Immature natural killer cell (primary cell): ENCODE measurements at places on chromosomes 6 and 20. TPM values are rescaled to one million over a fixed set of nuclear protein-coding genes. Genes with fewer than 3 reads are reported as not detected.

Gene CST3
- 289 TPM for polyA plus RNA-seq

Gene NUS1
- polyA plus RNA-seq, result 16.4 TPM

Gene FILIP1
- not detected for polyA plus RNA-seq

Gene NOL4L
- 17.2 TPM for polyA plus RNA-seq

Gene C6orf141
- polyA plus RNA-seq, result not detected

Gene ARFGEF3
- polyA plus RNA-seq, result not detected

Gene HLA-DQA1
- polyA plus RNA-seq, result 1.8 TPM

Gene GPSM3
- 84.5 TPM for polyA plus RNA-seq

Gene SLC22A3
- 0.11 TPM for polyA plus RNA-seq

Gene E2F1
- 2.5 TPM for polyA plus RNA-seq

Gene DEFB124
- polyA plus RNA-seq, result not detected

Gene MACROD2
- polyA plus RNA-seq, result not detected

Gene OPRL1
- polyA plus RNA-seq, result 1.3 TPM

Gene PRR18
- not detected for polyA plus RNA-seq

Gene BCLAF1
- polyA plus RNA-seq, result 113 TPM

Gene SNAI1
- polyA plus RNA-seq, result 0.36 TPM

Gene ZNF451
- 11.8 TPM for polyA plus RNA-seq

Gene OR2J3
- not detected for polyA plus RNA-seq

Gene LHFPL5
- polyA plus RNA-seq, result not detected

Gene HLA-DPA1
- 202 TPM for polyA plus RNA-seq

Gene HLA-DQA2
- 5.9 TPM for polyA plus RNA-seq

Gene ZNF322
- polyA plus RNA-seq, result 12.9 TPM

Gene BNIP5
- polyA plus RNA-seq, result not detected

Gene FLRT3
- not detected for polyA plus RNA-seq

Gene LY6G6C
- not detected for polyA plus RNA-seq

Gene CST2
- polyA plus RNA-seq, result not detected

Gene BPIFB1
- polyA plus RNA-seq, result not detected

Gene HAO1
- polyA plus RNA-seq, result not detected
